ENCODE measurements at places on chromosomes 7 and 10.

GRCh38 chr7:86768967-86769760, 125.5 kb downstream of the GRM3 start:
- no peak for DNase-seq

DNA sequence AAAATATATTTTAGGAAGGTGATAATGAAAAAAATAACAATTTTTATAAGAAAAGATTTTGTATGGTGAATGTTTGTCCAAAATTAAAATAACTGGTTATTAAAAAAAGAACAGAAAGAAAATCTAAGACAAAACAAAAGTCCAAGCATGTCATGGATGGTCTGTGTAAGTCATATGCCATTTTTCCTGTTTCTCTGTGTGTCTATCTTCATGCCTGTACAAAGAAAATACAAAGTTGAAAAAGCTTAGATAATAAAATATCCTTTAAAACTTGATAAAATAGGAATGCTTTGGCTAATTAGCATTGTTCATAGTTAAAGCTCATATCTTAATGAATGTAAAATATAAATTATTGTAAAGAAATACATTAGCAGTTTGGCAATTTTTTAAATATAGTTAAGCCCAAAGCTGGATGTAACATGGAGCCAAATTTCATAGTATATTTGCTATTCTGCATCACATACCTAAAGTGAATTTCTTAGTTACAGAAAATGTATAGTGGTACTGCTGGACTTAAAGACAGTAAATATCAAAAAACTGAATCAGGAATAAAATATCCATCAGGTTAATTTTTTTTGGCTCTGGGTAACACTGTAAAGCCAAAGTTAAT, 661.1 kb downstream of the PCDH15 start:
- no peak for DNase-seq

DNA sequence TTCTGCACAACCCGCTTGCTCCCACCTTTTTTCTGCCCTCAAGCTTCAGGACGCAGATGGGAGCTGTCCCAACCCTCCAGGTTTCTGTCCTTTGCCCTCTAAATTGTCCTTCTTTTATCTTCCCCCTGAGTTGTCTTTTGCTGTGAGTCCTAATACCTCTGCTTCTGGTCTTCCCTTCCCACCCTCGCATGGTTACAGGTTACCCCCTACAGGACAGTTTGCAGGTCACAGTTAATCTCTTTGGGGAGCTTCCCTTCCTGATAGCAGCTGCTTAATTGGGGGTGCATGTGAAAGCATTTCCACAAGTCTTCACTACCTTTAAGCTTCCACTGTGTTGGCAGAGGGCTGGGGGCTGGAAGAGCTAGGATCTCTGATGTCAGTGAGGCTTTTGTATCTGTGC, 121.5 kb upstream of the CXCL12 start:
- DNase-seq = no peak

GRCh38 chr10:122490786-122491680, 29.7 kb downstream of the HTRA1 start:
- DNase-seq = no peak

GRCh38 chr7:13024121-13024674, 336.8 kb downstream of the ARL4A start:
- no peak for DNase-seq

GRCh38 chr7:73852500-73852899, 8.5 kb upstream of the TMEM270 start:
- DNase-seq = no peak

All from H1 (cell line).